ENCODE measurements at places on chromosomes 5 and 9.

DNA sequence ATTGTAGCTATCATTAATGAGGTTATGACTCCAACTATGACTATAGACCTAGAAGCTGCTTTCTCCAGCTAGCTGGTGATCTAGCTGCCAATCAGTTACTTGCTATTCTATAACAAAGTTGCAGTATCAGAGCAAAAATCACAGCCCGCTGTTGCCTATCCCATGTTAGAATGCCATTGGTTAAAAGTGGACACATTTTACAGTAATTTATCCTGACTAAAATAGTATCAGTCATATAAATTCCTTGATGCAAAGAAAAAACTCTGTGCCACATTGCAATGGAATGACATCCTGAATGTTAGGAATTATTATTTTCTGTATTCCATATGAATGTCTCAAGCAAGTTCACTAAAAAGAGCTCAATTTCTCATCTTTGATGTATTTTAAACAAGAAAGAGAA is 626.5 kb downstream of the PDE4D start:
- no peak for DNase-seq

GRCh38 chr5:178507151-178507932 is 82.9 kb downstream of the COL23A1 start:
- DNase-seq = no peak

GRCh38 chr5:96402500-96402899 is 30.5 kb downstream of the PCSK1 start:
- no peak for DNase-seq

- DNase-seq = no peak
Observed at GRCh38 chr9:119792242-119792641, 423.0 kb upstream of the BRINP1 start.

DNA sequence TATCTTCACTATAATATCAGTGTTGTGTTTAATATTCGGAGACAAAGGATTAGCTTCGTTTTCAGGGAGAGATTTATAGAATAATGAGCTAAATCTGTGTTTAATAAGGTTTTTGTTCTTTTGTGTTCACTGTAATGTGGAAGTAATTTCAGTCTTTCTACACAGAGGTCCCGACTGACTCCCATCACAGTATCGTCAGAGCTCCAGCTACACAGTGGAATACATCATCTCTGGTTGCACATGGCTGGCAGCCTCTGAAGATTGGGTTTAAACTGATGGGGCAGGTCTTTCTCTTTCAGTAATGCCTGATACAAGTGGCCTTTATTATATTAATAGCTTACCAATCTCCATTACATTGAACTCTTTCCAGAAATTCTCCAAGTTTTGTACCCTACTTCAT is 736.7 kb upstream of the RIOK2 start:
- no peak for DNase-seq

- DNase-seq = no peak
Observed at GRCh38 chr5:180977852-180978251, 10.8 kb upstream of the BTNL3 start.

DNA sequence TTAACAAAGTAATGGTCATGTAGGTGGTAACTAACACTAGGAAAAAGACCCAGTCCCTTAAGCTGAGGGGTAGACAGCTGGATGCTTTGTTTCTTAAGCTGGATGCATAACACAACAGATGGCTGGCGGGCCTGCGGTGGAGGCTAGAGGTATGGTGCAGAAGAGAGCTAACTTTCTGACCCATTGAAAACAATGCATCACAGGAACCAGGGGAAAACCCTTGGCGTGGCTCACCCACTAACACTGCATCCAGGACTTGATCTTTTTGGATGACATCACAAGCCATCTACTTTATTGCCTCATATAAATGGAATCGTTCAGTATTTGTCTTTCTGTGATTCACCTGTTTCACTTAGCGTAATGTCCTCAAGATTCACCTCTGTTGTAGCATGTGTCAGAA is 138.7 kb downstream of the AUH start:
- no peak for DNase-seq

DNA sequence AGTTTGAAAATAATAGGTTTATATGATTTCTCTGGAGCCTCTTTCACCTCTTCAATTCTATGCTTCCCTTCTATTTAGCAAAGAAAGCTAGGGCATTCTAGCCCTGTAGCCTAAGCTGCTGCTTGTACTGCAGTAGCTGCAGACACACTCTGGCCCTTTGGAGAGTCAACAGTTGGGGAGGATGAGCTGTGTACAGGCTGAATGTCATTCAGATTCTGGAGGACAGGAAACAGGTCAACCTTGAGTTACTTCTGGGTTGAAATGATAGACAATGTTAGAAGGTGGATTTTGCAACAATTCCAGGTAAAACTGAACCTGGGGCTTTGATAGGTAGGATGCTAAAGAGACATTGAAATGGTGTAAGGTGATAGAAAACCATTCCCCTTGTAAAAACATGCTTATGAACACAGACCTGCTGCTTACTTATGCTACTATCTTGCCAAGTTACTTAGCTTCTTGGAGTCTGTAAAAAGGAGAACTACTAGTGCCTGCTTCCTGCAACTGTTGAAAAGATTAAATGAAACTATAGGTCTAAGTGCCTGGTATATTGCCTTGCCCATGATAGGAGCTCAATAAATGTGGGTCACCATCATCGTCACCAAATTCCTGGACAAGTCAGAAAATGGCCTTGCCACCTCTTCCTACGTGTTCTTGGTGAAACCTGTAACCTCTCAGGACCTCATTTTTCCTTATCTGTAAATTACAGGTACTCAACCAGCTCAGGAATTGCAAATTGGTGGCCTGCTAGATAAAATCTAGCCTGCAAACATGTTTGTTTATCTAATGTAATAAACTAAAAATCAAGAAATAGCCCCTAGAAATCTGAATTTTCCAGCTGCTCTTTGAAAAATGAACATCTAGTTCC is 83.7 kb downstream of the GALNT10 start:
- no peak for DNase-seq

DNA sequence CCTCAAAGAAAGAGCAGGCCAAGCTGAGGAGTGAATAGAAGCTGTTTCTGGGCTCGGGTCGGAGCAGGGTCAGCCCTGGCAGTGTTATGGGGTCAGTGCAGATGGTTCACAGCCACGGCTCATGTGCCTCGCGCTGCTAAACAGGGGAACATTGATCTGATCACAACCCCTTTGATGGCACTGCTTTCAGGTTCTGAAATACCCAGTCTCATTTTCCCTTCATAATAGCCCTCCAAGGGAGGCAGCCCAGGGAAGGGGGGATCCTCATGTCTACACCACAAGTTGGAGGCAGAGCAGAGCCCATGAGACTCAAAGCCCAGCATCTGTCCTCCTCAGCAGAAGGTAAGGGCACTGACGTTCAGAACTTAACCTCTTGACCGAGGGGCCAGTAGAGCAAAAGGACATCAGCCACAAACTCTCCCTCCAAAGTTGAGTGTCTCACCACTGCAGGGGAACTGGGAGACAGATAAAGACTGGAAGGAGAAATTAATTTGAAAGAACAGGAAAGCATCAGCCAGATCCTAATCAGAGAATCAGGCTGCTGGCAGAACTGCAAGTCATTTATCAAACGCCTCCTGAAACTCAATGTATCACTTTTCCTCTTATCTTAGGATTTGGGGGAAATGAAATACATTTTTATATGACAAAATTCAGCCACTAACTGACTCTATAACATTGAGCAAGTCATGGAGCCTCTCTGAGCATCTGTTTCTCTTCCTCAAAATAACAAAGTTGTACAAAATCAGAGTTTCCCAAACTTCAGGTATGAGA is 110.6 kb downstream of the SH3TC2 start:
- DNase-seq = no peak

DNA sequence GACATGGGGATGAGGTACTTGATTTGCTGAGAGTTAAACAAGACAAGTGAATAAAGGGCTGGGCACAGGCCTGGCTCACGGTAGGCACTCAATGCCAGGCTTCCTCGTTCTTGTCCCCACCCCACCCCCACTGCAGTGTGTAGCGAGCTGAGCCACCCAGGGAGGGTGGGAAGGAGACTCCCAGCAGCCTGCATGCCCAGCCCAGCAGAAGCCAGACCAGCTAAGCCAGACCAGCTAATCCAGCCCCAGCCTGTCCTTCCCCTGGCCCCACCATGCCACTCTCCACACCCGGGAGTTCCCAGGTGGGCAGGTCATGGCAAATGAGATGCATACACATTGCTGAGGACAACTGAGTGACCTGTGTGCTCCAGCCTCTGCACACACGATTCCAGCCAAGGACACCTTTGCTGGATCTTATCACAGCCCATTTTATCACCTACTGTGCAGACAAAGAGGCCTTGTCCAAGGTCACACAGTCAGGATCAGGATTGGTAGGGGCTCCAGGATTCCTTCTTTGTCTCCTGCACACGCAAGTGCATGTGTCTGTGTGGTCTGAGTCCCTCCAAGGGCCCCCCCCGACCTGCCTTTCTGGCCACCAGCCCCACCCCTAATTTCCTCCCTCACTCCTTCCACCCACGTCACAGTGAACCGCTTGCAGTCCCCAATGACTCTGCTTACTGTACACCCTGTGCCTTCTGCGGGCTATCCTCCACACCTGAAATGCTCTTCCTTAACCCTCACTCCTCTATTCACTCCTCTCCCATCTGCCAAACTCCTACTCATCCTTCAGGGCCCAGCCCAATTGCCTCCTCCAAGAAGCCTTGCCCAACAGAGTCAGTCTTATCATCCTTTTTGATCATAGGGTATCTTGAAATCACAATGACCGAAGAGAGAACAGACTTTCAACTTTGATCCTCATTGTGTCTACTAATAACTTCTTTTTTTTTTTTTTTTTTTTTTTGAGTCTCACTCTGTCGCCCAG is 26.6 kb downstream of the DUSP1 start:
- DNase-seq = no peak

DNA sequence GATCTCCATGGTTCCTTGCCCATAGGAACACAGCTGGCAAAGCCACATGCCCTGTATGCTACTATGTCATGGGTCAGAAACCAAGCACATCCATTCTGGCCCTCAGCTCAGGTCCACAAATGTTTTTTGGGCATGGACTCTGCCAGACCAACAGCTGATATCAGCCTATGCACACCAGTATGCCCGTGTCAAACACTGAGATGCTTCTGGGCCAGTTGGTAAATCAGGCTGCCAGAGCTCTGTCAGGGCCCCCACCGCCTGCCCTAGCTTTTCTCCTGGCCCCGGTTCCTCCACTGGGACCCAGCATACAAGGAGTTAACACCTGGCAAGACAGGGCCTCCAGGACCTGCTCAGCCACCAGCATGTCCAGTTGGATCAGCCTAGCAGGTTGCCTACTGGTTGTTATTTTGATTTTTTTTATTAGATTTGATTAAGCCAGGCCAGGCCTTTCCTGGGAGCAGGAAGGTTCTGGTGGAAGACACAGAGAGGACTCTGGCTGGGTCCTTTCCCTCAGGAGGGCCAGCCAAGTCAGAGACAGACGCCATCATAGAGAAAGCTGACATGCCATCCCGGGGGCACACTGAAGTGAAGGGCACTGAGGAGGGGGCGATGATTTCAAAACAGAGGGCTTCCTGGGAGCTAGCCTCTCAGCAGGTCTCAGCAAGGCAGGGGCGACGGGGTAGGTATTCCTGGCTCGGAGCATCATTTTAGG is 65.8 kb downstream of the TSTD2 start:
- DNase-seq = no peak

GRCh38 chr5:111447822-111448221 is 64.5 kb downstream of the STARD4 start:
- DNase-seq = peak; percentile 34

- DNase-seq = no peak
Observed at GRCh38 chr5:181236471-181236870, 7.2 kb downstream of the RACK1 start.

GRCh38 chr9:93826209-93826608 is 128.9 kb downstream of the BARX1 start:
- no peak for DNase-seq

- DNase-seq = peak; percentile 92
Observed at GRCh38 chr5:141564216-141564692, 54.5 kb downstream of the DIAPH1 start.

DNA sequence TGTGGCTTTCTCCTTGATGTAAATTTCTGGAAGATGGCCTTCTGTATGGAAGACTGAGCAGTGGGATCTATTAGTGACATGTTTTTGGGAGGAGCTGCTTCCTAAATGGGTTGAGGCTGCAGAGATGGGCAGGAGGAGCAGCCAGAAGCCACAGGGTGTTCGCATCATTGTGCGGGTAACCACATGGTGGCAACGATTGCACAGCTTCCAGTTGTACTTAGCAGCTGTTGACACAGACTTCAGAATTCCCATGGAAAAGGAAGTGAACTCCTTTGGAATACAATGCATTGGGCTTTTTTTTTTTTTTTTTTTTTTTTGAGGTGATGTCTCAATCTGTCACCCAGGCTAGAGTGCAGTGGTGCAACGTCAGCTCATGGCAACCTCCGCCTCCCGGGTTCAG is 297.3 kb downstream of the NR3C1 start:
- peak; percentile 14 for DNase-seq

DNA sequence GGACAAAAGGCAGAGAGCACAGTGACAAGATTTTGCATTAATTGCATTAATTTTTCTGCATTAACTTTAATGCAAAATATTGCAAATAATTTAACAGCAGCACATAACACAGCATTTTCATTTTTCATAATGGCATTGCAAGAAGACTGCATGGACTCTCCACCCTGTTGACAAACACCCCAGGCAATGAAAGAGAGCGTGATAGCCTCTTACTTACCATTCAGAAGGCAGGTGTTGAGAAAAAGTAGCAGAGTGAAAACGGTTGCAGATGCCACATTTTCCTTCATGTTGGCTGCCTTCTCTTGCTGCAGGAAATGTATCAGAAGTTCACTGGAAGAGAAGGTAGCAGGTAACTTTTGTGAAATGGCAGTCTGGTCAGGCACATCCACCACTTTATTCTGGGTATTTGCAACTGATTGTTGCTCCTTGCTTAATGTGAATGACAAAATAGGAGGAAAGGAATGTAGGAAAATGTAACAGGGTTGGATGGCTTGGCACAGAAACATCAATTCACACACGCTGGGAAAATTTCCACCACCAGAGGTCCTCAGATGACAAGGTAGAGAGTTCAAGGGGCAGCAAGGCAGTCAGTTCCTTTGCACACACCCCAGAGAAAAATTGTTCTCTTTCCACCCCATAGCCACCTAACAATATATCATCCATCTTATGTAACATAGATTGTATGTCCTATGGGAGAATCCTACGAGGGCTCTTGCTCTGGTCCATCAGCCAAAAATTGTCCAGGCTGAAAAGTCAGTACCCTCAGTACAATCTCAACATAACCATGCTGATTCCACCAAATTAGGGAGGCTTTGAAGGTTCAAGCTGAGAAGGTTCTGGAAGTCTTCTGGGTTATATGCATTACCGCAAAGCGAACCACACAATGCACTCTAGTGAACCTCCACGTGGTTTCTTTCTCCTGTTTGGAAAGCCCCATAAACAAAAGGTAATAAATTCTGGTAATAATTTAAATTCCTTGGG is 41.9 kb upstream of the AGXT2 start:
- DNase-seq = peak; percentile 11
